ENCODE measurements at places on chromosomes 16 and 17. TPM values are rescaled to one million over a fixed set of nuclear protein-coding genes. Genes with fewer than 3 reads are reported as not detected.
A peak's percentile ranks its signal among the peaks of the same experiment; 100 is the strongest.

The RHOT2 gene
- total RNA-seq: 167 TPM

GRCh38 chr16:50305441-50306061, 39.2 kb downstream of the ADCY7 start:
- no peak overlapping the region for H3K4me3 ChIP-seq
- no peaks in the 10 kb centered on the region for H3K27me3 ChIP-seq
- peak; percentile 6 for DNase-seq
- peaks cover 11% of the 10 kb centered on the region for H3K4me1 ChIP-seq
- H3K36me3 ChIP-seq: no peaks in the 10 kb centered on the region
- no peak overlapping the region for H3K27ac ChIP-seq

The KRTAP3-1 gene
- total RNA-seq: not detected

The CTRL gene
- total RNA-seq: 2.2 TPM

The PRAC2 gene
- total RNA-seq: not detected

DNA sequence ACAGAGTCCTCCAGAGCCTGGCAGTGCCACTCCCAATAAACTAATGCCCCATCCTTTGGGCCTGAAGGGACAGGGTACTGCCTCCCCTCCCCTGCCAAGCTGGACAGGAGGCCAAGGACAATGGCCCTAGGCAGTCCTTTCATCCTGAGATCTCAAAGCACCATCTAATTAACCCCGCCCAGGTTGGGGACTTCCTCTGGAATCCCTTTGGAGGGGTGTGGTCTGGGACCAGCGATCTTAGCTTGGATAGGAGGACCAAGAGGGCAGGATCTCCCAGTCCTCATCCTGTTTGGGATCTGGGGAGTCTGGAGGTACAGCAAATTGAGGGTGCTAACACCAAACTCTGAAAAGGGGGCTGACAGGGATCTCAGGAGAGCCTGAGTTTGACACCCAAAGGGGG, 18.2 kb upstream of the SP6 start:
- H3K36me3 ChIP-seq: no peaks in the 10 kb centered on the region
- no peaks in the 10 kb centered on the region for H3K4me1 ChIP-seq
- H3K27me3 ChIP-seq: peaks cover 77% of the 10 kb centered on the region
- no peak overlapping the region for H3K4me3 ChIP-seq
- H3K27ac ChIP-seq: no peak overlapping the region

GRCh38 chr16:35750701-35751104, 2291.3 kb downstream of the TP53TG3F start:
- H3K36me3 ChIP-seq: peaks cover 2% of the 10 kb centered on the region
- H3K27me3 ChIP-seq: no peaks in the 10 kb centered on the region
- H3K4me1 ChIP-seq: no peaks in the 10 kb centered on the region

DNA sequence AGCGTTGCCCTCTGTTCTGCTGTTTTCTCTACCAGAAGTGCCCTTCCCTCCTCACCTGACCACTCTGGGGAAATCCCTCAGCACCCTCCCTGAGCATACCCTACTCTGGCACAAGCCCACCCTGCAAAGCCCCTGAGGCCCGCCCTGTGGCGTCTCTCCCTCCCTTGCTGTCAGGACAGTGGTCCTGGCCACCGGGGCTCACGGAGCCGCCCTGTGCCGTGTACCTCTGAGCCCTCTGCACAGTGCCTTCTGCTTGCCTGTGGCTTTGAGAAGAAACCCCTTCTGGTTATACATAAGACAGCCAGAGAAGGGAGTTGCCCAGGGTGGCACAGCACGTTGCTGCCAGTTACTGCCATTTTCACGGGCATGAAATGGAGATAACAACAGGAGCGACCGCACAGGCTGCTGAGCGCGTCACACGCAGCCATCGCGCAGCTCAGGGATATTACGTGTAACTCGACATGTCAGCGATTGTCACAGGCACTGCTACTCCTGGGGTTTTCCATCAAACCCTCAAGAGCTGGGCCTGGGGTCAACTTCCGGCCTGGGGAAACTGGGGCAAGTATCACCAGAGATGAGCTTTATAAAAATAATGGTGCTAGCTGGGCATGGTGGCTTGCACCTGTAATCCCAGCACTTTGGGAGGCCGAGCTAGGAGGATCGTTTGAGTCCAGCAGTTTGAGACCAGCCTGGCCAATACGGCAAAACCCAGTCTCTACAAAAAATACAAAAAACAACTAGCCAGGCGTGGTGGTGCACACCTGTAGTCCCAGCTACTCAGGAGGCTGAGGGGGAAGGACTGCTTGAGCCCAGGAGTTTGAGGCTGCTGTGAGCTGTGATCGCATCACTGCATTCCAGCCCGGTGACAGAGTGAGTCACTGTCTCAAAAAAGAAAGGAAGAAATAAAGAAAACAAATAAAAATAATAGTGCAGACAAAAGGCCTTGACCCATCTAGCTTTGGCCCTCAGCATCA, 14.8 kb downstream of the SCGB1C2 start:
- peaks cover 2% of the 10 kb centered on the region for H3K27me3 ChIP-seq
- no peaks in the 10 kb centered on the region for H3K36me3 ChIP-seq
- DNase-seq: no peak
- H3K27ac ChIP-seq: no peak overlapping the region
- H3K4me3 ChIP-seq: no peak overlapping the region

The AATK gene
- 12.2 TPM for total RNA-seq

GRCh38 chr17:80455336-80455710, 21.1 kb downstream of the NPTX1 start:
- peak overlapping the region; percentile 90 for H3K4me3 ChIP-seq
- H3K4me1 ChIP-seq: peaks cover 19% of the 10 kb centered on the region
- H3K27me3 ChIP-seq: peaks cover 31% of the 10 kb centered on the region
- no peak for DNase-seq
- H3K36me3 ChIP-seq: no peaks in the 10 kb centered on the region
- H3K27ac ChIP-seq: peak overlapping the region; percentile 98

DNA sequence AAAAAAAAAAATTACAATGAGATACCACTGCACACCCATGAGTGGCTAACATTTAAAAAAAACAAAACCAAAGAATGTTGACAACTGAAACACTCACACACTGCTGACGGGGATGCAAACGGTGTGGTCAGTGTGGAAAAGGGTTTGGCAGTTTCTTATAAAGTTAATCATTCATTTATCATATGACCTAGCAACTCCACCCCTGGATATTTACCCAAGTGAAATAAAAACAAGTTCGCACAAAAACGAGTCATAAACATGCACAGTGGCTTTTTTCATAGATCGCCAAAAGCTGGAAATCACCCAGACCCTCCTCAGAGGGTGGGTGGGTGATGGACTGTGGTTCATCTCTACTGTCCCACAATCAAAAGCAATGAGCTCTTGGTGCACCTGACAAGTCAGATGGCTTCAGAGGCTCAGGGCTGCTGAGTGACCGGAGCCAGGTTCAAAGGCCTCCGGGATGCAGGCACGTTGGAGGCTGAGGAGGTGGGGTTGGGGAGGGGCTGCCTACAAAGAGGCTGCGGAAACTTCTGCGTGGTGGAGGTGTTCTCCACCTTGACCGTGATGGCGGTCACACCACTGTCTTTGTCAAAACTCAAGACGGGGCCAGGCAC, 14.2 kb downstream of the RAB40B start:
- no peak overlapping the region for H3K4me3 ChIP-seq
- peaks cover 9% of the 10 kb centered on the region for H3K36me3 ChIP-seq
- DNase-seq: no peak
- H3K27me3 ChIP-seq: no peaks in the 10 kb centered on the region

DNA sequence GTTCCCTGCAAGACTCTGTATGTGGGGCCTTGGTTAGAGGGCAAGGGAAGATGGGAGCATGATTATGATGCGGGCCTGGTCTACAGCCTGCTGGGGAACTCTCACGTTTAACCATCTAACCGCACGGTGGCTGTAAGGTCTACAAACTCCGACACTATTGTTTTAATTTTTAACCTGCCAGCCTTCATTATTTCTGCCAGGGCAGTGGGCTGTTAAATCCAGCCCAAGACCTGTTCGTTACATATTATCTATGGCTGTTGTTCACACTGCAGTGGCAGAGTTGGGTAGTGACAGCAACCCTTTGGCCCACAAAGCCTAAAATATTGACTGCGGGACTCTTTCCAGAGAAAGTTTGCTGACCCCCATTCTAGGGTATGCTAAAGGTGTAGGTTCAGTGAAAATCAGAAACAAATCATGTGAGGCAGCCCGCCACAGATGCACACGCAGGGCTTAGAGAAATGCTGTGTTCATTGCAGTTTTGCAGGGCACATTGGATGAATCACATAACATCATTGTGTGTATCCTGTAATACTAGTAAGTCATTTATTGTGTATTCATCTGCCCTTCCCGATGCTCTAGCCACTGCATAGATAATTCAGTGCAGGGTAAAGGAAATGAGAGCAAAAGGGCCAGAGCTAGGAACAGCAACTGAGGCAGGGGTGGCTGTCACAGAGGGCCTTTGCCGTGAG, 14.3 kb downstream of the SNX29 start:
- H3K36me3 ChIP-seq: no peaks in the 10 kb centered on the region
- H3K4me1 ChIP-seq: peaks cover 2% of the 10 kb centered on the region
- H3K27me3 ChIP-seq: no peaks in the 10 kb centered on the region
- DNase-seq: no peak
- H3K27ac ChIP-seq: no peak overlapping the region

The RIPOR1 gene
- total RNA-seq: 78.8 TPM

The LGALS9B gene
- total RNA-seq: not detected

The ADGRG3 gene
- not detected for total RNA-seq

The ATP2C2 gene
- 10.8 TPM for total RNA-seq

DNA sequence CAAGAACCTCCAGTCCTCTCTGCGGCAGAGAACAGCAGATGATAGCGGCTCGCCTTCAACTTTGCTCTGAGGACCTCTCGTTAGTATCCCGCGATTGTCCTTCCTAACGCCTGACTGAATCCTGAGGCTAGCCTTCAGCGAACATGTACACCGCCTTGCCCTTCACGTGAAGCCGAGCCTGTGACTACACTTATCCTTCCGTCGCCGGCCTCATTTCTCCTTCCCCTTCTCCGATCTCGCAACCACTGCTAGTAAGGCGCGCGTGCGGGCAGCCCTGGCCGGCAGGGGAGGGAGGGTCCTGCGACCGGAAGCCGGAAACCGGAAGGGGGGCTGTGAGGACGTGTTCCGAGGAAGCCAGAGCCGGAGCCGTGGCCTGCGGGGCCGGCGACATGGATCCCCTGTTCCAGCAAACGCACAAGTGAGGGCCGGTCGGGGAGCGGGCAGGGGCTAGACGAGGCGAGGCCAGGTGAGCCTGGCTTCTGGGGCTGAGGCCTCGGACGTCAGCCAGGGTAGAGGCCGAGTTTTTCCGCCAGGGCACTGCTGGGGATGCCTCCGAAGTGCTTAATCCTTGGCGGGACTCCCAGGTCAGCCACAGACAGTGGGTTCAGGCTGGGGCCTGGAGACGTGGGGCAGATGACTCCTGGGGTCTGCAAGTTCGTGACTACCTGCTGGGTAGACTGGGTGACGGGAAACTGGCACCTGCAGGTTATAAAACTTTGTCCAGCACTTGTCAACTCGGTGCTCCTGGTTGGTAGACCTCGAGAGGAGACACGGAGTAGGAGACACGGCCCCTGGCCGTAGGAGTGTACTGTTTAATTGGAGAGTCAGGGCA, at the start of gene GOSR2:
TSS of gene GOSR2 (plus strand) at position 357 of the 832 bp plus-strand sequence. CDS start at position 390, 33 bp downstream.
- peak within 1 kb of the TSS; percentile 80 for H3K4me3 ChIP-seq
- peak; percentile 77 for DNase-seq
- no peaks in the 10 kb centered on the region for H3K36me3 ChIP-seq
- peaks cover 37% of the 10 kb centered on the region for H3K4me1 ChIP-seq

GRCh38 chr16:68047987-68048386, 24.9 kb downstream of the DUS2 start:
- H3K36me3 ChIP-seq: peaks cover 3% of the 10 kb centered on the region
- H3K4me1 ChIP-seq: no peaks in the 10 kb centered on the region

DNA sequence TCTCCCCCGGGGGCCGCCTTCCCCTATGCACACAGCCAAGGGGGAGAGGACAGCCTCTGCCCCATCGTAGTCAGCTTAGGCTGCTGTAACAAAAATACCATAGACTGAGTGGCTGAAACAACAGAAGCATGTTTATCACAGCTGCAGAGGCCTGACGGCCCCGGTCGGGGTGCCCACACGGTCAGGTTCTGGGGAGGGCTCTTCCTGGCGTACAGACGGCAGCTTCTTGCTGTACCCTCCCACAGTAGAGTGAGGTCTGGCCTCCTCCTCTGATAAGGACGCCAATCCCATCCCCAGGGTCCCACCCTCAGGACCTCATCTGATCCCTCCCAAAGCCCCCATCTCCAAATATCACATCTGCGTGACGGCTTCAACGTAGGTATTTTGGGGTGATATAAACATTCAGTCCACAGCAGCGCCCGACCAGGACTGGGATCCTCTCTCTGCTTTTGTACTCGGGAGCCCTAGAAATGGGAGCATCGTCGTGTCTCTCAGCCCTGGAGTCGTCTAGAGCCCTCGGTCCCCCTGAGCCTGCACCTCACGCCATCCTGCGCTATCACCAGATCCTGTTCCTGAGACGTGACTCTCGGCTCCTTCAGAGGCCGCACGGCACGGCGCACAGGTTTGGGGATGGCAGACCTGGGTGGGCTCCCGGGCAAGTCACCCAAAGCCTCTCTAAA, 67.8 kb downstream of the RPH3AL start:
- H3K27me3 ChIP-seq: no peaks in the 10 kb centered on the region
- peaks cover 8% of the 10 kb centered on the region for H3K36me3 ChIP-seq
- H3K27ac ChIP-seq: no peak overlapping the region
- no peak overlapping the region for H3K4me3 ChIP-seq
- H3K4me1 ChIP-seq: peaks cover 1% of the 10 kb centered on the region
- no peak for DNase-seq

Data from progenitor cell of endocrine pancreas (in vitro differentiated cells).